ENCODE measurements at places on chromosomes 16 and 17.

DNA sequence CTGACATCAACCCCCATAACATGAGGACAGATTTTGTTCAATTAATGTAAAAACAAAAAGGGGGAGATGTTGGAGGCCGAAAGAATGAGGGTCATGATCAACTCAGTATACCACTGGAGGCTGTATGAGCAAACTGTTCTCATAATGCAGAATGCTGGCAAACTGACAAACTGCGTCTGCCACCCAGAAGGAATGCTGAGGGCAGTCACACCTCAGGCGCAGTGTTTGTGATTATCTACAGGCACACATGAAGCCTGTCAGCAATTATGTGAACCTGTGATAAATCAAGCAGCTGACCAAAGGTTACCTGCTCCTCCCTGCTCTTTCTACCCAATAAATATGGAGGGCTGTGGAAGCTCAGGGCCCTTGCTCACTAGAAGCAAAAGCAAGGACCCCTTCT is 27.3 kb downstream of the CD300LG start:
- no peak for DNase-seq

DNA sequence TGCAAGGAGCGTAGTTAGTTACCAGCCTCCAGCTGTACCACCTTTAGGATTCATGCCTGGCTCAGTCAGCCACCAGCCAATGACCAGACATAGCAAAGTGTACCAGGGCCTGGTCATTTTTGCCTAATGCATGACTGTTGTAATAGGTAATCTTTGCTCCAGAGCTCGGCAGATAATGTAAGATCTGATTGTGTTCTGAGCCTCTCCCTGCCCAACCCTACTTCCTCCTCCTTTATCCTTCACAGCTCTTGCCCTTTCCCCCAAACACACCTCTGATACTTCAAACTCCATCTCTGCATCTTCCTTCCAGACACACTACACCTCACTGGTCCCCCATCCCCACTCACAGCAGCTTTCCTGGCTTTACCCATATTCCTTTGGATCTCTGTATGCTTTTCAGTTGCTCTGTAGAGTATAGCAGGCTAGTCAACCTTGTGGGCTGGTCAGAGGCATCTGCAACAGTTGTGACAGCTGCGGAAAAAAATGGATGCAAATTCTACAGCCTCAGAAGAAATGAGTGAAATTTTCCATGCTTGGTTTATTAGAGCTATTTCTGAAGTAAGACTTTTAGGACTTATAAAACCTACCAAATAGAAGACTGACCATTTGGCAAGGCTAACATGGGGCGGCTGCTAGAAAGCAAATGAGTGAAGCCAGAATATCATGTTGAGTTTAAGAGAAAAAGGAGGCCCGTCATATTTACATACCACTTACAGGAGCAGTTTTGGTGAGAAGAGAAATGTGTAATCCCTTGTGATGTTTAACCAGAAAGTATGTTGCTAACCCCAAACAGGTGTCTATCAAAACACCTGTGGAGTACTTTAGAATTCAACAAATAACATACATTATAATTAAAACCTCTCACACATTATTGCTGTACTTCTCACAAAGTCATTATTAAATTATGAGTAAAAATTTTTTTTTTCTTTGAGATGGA is 19.9 kb upstream of the C16orf87 start:
- no peak for DNase-seq

- no peak for DNase-seq
These were observed 277.8 kb upstream of the FOXF1 start for GRCh38 chr16:86232496-86232895.

DNA sequence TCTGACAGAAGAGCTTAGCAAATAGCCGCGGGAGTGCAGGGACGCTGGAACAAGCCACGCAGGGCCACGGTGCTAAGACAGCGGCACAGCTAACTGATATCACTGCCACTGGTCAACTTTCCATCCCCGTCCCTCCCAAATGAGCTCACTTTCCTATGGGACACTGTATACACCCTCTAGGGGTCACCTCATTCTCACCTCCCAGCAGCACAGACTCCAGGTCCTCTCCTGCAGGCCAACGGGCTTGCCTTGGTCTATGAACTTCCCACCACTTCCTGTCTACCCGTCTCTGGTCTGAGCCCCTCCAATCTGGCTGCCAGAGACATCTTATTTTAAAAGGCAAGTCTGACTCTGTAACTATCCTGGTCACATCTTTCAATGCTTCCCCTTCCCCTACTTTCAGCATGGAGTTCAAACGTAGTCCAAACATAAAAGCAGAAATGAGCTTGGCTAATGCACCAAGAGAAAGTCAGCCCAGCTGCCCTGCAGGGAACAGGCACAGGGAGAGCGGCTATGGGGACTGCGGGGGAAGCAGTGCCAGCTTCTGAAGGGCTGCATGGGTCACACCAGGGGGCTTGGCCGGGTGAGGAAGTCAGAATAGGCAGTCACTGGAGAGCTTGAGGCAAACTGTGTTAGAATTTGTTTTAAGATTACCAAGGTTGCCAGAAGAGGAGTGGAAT is 26.3 kb upstream of the SLC38A8 start:
- DNase-seq = no peak

GRCh38 chr17:73481676-73482075 is 162.6 kb downstream of the SDK2 start:
- no peak for DNase-seq

GRCh38 chr16:28146536-28146935 is 65.2 kb downstream of the XPO6 start:
- no peak for DNase-seq

DNA sequence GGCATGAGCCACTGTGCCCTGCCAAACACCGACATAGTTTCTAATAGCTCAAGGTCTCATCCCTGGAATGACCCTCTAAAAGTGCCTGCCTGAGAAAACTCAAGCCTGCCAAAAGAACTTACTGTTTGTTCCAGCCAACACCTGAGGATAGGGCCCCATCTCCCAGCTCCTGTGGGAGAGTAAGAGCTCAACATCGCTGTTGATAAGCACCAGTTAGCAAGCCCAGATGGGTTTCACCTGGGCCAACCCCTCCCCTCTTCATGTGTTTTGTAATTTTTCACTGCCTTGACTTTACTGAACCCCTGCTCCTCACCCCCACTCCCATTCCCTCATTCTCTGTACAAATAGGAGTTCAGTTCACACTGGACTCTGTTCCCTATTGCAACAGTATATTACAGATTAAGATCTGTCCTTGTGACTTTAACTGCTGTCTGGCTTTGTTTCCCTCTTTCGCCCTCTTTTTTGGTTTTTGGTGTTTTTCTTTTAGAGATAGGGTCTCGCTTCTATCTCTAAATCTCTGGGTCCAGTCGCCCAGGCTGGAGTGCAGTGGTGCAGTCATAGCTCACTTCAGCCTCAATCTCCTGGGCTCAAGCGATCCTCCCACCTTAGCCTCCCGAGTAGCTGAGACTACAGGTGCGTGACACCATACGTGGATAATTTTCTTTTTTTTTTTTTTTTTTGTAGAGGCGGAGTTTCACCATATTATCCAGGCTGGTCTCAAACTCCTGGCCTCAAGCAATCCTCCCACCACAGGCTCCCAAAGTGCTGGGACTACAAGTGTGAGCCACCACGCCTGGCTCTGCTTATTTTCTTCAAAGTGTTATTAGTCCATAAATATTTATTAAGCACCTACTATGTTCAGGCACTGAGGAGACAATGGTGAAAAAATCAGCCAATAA is 12.3 kb downstream of the NUPR1 start:
- DNase-seq = no peak

DNA sequence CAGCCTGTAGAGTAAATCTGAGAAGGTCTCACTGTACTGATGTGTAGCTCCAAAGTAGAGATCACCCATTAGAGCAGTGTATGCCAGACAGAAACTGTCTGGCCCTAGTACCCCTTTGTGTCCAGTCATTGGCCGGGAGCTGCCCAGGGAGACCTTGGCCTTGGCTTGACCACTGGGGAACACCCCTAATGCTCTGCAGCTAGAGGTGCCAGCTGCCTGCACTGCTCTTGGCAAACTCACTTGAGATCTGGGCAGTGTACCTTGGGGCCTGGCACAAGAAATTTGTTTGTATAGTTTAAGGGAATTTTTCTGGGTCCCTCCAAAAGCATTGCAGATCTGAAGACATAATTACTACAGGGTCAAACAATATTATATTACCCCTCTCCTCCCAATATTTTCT is 78.7 kb upstream of the MPHOSPH6 start:
- no peak for DNase-seq

DNA sequence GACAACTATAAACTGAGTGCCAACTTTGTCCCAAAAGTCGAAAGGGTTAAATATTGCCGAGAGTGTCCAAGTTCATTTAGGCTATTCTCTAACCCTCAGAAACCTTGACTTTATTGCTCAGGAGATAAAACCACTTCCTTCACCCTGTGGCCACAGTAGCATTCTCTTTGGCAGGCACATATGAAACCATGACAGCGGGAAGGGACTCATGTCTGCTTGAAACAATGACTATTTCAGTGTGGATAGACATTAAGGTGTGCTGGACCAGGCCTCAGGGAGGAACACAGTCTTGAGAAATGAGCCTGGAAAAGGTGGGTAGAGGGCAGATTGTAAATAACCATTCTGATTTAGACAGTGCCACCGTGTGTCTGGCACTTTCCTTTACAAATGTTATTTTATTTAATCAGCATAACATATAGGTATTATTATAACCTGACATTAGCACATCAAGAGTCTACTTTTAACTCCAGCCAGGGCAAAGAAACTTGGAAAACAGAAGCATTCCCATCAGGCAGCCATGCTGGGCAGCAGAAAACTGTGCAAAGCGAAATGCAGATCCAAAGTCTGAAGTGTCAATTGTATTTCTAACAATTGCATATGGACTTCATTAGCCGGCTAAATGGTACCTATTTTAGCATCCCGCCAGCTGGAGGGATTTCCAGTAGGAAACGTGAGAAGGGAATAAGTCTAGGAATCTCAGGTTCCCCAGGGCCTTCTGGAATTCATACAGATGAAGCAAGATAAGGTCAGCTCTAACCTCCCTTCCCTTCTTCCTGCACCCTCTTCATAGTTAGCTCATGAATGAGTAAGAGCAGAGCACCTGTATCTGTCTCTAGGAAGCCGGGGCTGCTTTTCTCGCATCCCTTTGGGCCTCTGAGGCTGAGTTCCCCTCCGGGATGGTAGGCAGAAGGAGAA is 212.8 kb upstream of the ELAC2 start:
- no peak for DNase-seq

DNA sequence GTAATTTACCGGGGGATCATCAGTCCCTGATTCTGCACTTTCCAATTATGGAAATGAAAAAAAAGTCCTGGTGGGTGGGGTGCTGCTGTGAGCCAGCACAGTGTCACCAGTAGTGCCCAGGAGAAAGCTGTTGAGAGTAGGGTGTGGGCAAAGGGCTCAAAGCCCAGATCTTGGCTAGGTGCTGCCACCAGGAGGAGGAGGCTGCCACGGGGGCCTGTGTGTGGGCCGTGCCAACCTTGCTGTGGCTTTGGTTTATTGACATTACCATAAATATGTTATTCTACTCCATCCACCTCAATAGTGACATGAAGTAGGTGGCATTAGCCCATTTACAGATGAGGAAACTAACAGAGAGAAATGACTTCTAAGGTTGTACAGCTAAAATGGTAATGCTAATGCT is 6.7 kb upstream of the PRPSAP2 start:
- DNase-seq = no peak

- DNase-seq = no peak
These were observed 1245.8 kb downstream of the CDH11 start for GRCh38 chr16:63876103-63876502.

GRCh38 chr16:84585886-84586285 is 32.0 kb downstream of the COTL1 start:
- peak; percentile 38 for DNase-seq

DNA sequence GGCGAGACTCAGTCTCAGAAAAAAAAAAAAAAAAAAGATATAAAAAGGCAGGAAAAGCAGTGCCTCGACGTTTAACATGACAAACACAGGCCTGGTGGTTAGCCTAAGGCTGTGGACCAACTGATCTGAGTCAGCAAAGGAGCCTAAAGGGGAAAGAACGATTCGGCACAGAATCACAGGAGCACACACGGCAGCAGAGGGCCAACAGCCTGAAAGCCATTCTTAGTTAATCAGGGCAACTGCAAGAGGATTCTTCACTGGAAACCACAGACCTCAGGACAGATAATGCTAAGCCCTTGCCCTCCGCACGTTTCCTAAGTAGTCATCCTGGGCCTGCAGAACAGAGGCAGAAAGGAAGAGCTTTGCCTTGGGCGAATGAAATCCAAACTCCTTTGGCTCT is 14.7 kb downstream of the TMEM11 start:
- DNase-seq = peak; percentile 92

GRCh38 chr17:62899361-62899760 is 66.7 kb upstream of the TANC2 start:
- DNase-seq = no peak

DNA sequence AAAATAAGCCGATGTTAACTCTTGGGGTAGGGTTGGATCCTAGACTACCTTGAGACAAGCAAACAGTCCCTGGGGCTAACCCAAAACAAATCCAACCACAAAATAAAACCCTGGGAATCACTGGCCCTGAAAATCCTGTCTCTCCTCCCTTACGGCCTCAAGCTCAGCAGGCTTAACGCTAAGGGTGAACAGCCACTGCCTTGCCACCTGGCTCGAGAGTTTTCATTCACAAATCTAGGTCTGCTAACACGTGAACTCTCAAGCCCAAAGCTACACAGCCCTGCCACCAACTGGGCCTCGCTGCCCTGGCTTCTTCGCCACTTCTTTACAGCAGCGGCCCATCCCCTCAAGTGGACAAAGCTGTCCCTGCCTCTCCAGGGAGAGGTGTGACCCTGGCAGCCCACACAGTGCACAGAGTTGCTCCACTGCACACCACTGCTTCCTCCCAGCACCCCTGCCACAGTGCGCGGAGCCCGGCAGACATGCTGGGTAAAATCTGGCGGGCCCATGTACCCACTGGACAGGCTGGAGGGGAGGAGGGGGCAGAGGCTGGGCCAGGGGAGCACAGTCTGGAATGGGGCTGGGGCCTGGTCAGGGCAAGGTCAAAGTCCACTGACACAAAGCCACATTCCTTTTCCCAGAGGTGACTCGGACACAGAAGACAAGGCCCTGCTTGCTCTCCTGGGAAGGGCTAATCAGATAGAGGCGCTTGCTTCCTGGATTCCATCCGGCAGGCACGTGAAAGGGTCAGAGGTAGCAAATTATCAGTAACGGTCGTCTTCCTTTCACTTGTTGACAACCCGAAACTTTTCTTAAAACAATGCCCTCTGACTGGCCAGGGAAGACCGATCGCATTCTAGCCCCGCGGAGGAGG is 996 bp downstream of the PCYT2 start:
- DNase-seq = no peak

DNA sequence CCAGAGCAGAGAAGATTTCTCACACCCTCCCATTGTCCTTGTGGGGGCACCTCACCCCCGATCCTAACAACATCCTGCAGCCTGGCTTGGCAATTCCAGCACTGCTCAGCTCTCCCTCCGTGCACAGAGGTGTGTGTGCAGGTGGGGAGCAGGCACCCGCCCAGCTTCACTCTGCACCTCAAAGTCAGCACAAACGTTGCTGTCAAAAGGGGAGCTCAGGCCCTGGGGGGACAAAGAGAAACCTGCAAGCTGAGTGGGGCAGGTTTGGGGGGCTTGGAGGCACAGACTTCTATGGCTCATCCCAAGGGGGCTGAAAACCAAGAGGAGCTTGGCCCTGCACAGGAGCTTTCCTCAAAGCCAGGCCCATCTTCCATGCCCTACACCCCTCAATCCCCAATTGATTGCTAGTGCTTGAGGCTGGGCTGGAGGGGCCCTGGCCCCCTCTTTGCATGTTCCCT is 231.9 kb upstream of the TNRC6C start:
- no peak for DNase-seq

GRCh38 chr17:77423589-77424451 is 283.1 kb downstream of the SEC14L1 start:
- peak; percentile 89 for DNase-seq

GRCh38 chr16:14527411-14528044 is 102.5 kb downstream of the PARN start:
- peak; percentile 69 for DNase-seq

All from iris pigment epithelial cell (primary cell).